Naive thymus-derived CD4-positive, alpha-beta T cell (primary cell): ENCODE measurements at places on chromosomes 2 and 18.

- DNase-seq = no peak
Measured at GRCh38 chr2:235382601-235383000, 111.2 kb upstream of the AGAP1 start.

DNA sequence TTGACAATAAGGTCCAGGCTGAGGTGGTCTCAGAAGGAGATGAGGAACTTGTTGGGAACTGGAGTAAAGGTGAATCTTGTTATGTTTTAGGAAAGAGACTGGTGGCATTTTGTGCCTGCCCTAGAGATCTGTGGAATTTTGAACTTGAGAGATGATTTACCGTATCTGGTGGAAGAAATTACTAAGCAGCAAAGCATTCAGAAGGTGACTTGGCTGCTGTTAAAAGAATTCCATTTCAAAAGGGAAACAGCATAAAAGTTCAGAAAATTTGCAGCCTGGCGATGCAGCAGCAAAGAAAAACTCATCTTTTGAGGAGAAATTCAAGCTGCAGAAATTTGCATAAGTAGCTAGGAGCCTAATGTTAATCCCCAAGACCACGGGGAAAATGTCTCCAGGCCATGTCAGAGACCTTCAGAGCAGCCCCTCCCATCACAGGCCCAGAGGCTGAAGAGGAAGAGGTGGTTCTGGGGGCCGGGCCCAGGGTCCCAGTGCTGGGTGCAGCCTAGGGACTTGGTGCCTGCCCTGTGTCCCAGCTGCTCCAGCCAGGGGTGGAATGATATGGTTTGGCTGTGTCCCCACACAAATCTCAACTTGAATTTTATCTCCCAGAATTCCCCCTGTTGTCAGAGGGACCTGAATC lies 73.5 kb downstream of the FIGN start:
- DNase-seq = no peak

DNA sequence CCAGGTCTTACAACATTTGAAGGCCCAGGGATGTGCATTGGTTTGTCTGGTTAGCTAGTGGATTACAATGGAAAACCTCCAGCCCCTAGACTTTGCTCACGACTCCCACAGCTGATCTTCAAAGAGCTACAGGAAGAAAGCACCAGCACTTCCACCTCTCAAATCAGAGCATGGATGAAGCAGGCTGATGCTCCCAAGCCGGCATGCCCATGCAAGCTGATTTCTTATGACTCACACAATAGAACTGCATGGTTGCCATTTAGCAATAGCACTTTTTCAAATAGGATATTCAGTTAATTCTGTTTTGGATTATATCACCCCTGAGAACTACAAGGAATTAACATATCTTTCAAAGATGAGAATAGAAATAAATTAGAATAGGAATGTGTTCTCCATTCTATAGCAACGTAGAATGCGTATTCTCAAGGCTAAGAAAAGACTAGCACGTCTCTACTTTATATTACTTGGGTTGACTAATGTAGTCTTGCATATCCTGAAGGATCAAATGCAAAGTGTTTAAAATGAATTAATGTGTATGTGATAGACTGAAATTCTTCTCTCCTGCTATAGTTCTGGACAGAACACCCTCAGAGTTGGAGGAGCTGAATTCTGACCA lies 292.4 kb downstream of the TRIB2 start:
- no peak for DNase-seq

- no peak for DNase-seq
Measured at GRCh38 chr2:163558251-163559021, 177.4 kb downstream of the FIGN start.

GRCh38 chr18:40685219-40685618 lies 1269.8 kb upstream of the PIK3C3 start:
- DNase-seq = no peak

DNA sequence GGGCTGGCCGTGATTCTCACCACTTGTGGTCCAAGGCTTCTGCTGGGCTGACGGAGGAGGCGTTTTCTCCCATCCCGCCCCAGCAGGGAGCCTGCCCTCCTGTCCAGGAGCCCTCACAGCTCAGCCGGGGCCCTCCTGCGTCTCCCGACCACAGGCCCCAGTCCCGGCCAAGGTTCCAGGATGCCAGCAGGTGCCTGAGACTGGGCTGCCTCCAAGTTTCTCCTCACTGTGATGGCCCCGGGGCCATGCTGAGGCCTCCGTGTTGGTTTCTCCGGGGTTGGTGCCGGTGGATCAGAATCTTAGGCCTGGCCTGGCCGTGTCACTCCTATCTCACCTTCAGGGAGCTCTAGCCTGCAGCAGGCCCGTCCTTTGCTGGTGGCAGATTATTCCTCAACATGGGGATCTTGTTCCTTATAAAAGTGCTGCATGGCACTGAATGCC lies 5.9 kb downstream of the KCNG2 start:
- no peak for DNase-seq

GRCh38 chr18:57839942-57840381 lies 36.8 kb upstream of the ATP8B1 start:
- no peak for DNase-seq

GRCh38 chr18:23189099-23189498 lies 53.8 kb downstream of the CABLES1 start:
- DNase-seq = no peak

DNA sequence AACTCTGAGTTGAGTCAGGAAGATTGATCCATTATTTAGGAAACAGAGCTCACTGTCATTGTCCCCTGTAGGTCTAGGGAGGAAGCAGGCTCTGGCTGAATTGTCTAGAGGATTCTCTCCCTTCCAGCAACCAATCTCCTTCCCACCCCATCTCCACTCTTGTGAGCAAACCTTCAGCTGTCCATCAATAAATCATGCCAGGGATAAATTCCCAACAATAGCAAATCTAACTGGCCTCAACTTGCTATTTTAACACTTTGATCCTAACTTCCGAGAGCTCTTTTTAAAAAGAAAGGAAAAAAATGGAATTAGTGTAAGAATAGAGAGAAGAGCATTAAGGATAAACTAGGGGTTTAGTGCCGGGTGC lies 53.5 kb downstream of the ATP8B1 start:
- DNase-seq = no peak

- DNase-seq = no peak
Measured at GRCh38 chr2:182866461-182867406, at the start of gene FRZB. FRZB (minus strand) TSS chr2:182866637; CDS start chr2:182866552, 85 bp downstream.

DNA sequence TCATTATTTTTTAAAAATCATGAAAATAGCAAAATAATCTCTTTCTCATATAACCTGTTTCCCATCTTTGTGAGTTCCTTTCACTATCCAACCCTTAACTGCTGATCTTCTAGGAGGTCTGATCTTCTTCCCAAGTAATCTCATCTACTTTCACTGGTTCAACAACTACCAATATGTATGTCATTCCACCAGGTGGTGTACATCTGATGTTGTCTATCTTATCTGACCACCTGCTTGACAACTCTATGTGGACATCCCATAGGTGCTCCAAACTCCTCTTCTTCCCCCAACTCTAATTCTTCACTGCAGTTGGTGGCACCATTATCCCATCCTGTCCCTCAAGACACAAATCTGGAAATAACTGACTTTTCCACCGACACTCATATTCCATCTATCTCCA lies 62.5 kb downstream of the FAM228A start:
- no peak for DNase-seq

- DNase-seq = no peak
Measured at GRCh38 chr2:100126201-100126600, 16.2 kb downstream of the AFF3 start.

- DNase-seq = no peak
Measured at GRCh38 chr18:13756671-13757070, 30.2 kb downstream of the RNMT start.

GRCh38 chr18:23906658-23907057 lies 107.9 kb upstream of the TTC39C start:
- DNase-seq = no peak

DNA sequence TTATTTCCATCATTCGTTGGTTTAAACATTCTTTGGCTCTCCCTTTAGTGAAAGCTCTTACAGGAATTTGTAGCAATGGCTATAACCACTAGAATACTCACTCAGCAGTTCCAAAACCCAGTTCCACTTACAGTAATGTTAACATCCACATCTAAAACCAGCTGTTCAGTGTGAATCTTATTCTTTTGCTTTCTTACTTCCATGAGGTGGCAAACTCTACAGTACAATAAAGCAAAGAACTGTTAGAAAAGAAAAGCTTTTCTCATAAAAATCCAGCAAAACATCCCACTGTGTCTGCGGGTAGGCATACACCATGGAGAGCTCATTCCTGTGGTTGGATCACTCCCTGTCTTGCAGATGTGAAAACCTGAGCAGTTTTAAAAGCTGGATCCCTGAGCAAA lies 147.1 kb downstream of the ARHGAP28 start:
- no peak for DNase-seq

GRCh38 chr2:132676999-132677398 lies 7.0 kb upstream of the LYPD1 start:
- DNase-seq = no peak

DNA sequence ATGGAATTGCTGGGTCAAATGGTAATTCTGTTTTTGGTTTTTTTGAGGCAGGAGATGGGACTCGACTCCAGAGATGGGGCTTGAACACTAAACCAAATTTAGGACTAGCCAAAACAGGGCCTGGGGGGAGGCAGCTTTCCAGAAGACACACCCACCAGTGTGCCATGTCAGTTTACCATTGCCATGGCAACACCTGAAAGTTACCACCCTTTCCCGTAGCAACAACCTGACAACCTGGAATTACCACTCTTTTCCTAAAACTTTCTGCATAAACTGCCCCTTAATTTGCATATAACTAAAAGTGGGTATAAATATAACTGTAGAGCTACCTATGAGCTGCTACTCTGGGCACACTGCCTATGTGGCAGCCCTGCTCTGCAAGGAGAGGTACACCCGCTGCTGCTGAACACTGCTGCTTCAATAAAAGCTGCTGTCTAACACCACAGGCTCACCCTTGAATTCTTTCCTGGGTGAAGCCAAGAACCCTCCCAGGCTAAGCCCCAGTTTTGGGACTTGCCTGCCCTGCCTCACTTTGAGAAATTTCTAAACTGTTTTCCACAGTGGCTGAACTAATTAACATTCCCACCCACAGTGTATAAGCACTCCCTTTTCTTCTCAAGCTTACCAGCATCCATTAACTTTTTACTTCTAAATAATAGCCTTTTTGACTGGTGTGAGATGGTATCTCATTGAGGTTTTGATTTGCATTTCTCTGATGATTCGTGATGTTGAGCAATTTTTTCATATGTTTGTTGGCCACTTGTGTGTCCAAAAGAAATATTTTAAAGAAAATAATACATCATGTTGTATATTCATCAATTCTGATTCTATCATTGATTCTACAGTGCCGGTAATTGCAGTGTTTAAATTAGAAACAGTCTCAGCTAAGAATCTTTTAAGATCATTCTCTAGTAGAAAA lies 10.6 kb downstream of the CDK15 start:
- no peak for DNase-seq

DNA sequence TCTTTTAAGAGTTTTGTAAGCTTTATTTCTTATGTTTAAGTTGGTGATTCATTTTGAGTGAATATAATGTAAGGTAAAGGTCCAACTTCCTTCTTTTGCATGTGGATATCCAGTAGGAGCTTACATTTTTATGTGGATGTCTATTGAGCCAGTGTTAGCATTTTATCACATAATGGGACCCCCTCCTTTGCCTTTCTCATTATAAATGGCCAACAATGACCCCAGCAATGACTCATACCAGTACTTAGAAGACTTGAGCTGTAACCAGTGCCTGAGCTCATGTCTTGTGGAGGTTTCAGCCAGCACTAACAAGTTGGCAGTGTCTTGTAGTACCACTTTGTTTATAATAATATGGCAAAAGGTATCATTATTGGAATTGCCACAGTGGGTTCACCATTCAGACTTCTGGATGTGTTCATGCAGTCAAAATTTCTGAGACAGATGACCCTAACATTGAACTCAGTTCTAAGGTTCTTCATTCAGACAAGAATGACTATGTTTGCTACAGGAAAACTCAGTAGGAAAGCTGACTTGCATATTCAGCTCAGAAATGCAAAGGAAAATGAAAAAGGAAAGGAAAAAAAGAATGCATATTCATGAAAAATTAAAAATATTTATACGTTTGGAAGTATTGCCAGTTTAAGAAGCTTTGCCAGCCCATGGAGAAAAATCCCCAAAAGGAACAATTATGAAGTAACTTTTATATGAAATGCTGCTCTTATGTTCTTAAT lies 41.0 kb downstream of the CDKL4 start:
- no peak for DNase-seq

- no peak for DNase-seq
Measured at GRCh38 chr2:174764280-174765255, at the start of gene CHRNA1. CHRNA1 (minus strand) TSS chr2:174764472; CDS start chr2:174764394, 78 bp downstream.

GRCh38 chr2:149972066-149972465 lies 384.5 kb upstream of the MMADHC start:
- DNase-seq = no peak

GRCh38 chr2:38207168-38207567 lies 131.2 kb upstream of the CYP1B1 start:
- DNase-seq = no peak

DNA sequence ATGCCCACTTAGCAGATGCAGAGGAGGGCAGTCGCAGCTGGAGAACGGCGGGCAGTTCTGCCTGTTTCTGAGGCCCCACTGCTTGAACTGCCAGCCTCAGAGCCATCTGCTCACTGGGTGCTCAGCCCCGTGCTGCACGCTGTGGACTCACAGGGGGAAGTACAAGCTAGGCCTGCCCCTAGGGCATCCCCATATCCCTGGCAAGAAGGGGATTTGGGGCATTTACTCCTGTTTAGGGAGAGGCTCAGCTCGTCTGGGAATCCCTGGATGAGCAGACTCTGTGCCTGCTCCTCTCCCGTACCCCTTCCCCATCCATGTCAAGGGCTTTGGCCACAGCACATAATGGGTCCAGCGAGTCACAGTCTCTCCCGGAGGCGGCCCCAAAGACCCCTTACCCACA lies 169.8 kb upstream of the PKDCC start:
- no peak for DNase-seq

DNA sequence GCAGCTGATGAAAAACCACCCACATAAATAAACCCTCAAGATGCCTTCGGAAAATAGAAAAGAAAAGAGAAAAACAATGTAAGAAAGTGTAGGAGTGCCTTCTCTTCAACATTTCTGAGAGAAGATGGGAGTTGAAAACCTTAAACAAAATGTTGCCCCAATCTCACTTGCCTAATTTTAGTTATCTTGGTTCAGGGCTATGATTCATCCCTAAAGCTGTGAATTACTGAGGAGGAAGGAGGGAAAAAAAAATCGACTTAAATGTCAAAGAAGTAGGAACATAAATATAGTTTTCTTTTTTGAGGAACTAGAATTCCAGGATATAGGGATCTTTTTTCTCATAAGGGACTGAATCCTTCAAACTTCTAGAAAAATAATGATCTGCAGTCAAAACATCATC lies 360.3 kb downstream of the TGIF1 start:
- DNase-seq = no peak

GRCh38 chr2:168180914-168181313 lies 66.5 kb downstream of the STK39 start:
- no peak for DNase-seq

- no peak for DNase-seq
Measured at GRCh38 chr18:63523660-63524059, 18.5 kb upstream of the SERPINB12 start.
